ENCODE measurements at places on chromosomes 5 and 9. TPM values are rescaled to one million over a fixed set of nuclear protein-coding genes. Genes with fewer than 3 reads are reported as not detected.

DNA sequence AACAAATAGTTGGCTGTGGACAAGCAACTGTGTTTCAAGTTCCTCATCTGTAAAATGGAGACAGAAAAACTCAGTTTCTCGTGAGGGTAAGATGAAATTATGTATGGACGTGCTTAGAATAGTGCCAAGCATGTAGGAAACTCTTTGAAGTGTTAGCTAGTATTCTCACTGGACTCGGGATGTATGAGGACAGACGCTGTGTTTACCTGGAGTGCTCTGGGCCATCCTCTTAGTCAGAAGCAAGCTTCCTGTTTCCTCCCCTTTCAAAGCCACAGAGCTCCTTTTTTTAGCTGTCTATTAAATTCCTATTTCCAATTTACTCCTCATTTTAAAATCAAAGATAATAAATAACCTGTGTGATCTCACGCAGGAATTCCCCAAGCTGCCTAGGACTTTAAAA lies 23.8 kb upstream of the IQGAP2 start:
- peak; percentile 46 for DNase-seq

- DNase-seq: no peak
Measured at GRCh38 chr9:127172066-127172707, 49.8 kb upstream of the ANGPTL2 start.

GRCh38 chr5:148584103-148584502 lies 70.2 kb downstream of the HTR4 start:
- DNase-seq: no peak

- no peak for DNase-seq
Measured at GRCh38 chr5:10583663-10584572, 20.0 kb downstream of the ANKRD33B start.

DNA sequence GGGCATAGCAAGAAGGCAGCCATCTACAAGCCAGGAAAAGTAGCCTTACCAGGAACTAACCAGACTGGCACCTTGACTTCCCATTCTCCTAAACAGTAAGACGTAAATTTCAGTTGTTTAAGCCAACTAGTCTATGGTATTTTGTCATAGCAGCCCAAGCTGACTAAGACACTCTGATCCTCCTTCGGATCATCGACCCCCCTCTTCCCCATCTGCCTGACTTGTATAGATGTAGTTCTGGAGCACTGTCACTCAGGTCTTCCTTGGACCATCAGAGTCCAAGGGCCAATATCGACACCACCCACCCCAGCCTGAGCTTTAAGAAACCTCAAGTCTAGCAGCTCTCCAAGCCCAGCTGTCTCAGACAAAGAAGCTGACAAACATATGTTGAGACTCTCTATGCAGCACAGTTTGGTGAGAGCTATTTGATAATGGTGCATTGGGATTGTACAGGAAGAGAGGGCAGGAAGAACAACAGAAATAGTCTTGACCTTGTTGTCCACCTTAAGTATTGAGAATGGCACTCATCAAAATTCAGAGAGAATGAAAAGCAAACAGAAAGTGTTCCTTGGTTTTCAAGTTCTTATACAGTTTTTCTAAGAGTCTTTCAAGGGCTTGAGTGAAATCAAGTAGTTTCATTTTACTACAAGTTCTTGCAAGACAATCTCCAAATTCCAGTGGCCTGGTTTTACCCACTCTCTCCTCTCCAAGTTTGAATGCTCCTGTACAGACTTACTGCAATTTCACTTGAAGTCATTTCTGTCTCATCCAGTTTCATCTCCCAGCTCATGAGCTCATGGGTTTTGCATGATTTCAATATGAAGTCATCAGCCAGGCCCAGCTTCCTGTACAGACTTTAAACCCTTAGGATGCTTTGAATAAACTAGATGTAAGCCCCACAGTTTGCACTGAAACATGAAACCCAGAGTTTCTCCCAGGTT lies 122.3 kb upstream of the RAI14 start:
- DNase-seq: peak; percentile 91

- no peak for DNase-seq
Measured at GRCh38 chr5:164060786-164061355, 555.5 kb downstream of the MAT2B start.

- DNase-seq: no peak
Measured at GRCh38 chr9:37083654-37084053, 36.7 kb upstream of the ZCCHC7 start.

DNA sequence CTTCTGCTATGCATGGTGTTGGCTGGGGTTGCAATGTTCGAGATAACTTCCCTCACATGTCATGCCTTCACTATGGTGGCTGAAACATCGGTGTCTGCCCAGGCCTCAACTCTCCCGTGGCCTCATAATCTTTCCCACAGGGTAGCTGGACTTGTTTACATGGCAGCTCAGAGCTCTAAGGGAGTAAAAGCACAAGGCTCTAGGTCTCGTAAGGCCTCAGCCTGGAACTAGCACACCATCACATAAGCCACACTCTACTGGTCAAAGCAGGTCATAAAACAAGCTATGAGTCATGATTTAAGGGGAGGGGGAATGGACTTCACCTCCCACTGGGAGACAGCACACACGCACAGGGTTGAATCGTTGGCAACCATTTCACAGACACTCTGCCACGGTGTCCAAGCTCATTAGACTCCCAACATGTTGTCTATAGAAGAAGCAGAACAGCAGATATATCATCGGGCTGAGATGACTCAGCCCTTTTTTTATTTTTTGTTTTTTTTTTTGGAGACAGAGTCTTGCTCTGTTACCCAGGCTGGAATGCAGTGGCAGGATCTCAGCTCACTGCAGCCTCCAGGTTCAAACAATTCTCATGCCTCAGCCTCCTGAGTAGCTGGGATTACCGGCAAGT lies 66.8 kb upstream of the IL17B start:
- peak; percentile 45 for DNase-seq

GRCh38 chr5:69334793-69335268 lies 2.2 kb upstream of the CCDC125 start:
- DNase-seq: peak; percentile 57

GRCh38 chr5:158626718-158627117 lies 473.0 kb downstream of the EBF1 start:
- peak; percentile 3 for DNase-seq

DNA sequence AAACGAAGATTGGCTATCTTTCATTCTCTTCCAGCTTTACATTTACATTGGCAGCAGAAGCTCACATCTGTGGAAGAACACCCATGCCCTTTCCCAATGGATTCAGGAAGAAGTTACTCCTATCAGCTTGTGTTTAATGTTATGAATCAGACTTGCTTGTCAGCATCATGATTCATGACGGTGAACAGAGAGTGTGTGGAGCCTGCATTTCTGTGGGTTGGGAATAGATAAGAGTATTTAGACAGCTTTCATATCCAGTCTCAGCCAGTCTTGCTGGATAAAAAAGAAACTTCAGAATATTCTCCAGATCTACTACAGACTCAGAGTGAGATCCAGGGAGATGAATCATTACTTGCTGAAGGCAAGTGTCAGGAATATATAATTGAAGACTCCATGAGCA lies 812.9 kb upstream of the ZNF608 start:
- peak; percentile 99 for DNase-seq

- DNase-seq: no peak
Measured at GRCh38 chr9:90898228-90898627, 96.6 kb downstream of the SYK start.

Gene SLC36A2
- total RNA-seq: not detected

Gene PPP2R2B
- total RNA-seq: under 0.01 TPM

Gene DND1
- total RNA-seq: 0.26 TPM

Gene CXXC5
- 6.1 TPM for total RNA-seq

Gene CD72
- 0.90 TPM for total RNA-seq

Gene LCN9
- not detected for total RNA-seq

All from bronchial epithelial cell (primary cell).